Heart right ventricle (tissue), 16 donors: ENCODE measurements at places on chromosomes 3 and 15. TPM values are rescaled to one million over a fixed set of nuclear protein-coding genes. Genes with fewer than 3 reads are reported as not detected.

MUC20 gene
- total RNA-seq = 2.7 TPM

PARP15 gene
- total RNA-seq = 1.7 TPM

- no peaks in the 10 kb centered on the region for H3K27me3 ChIP-seq
- no peaks in the 10 kb centered on the region for H3K36me3 ChIP-seq
These were observed 5.6 kb upstream of the ARGFX start for GRCh38 chr3:121562148-121562547.

- DNase-seq = no peak
- H3K4me3 ChIP-seq = no peak overlapping the region
- H3K27me3 ChIP-seq = no peaks in the 10 kb centered on the region
- peak overlapping the region; percentile 26 for H3K27ac ChIP-seq
- no peaks in the 10 kb centered on the region for H3K36me3 ChIP-seq
These were observed 13.2 kb downstream of the SPSB4 start for GRCh38 chr3:141064255-141064926.

ARIH2 gene
- 129 TPM for total RNA-seq

STAC gene
- 0.68 TPM for total RNA-seq

GRCh38 chr3:143971359-143972154 is at the start of gene DIPK2A:
Gene DIPK2A (plus strand): TSS chr3:143971823. CDS start chr3:143972333, 510 bp downstream.
- peak within 1 kb of the TSS; percentile 97 for H3K27ac ChIP-seq
- H3K4me1 ChIP-seq = peaks cover 25% of the 10 kb centered on the region
- H3K27me3 ChIP-seq = no peaks in the 10 kb centered on the region
- peak; percentile 96 for DNase-seq

DNA sequence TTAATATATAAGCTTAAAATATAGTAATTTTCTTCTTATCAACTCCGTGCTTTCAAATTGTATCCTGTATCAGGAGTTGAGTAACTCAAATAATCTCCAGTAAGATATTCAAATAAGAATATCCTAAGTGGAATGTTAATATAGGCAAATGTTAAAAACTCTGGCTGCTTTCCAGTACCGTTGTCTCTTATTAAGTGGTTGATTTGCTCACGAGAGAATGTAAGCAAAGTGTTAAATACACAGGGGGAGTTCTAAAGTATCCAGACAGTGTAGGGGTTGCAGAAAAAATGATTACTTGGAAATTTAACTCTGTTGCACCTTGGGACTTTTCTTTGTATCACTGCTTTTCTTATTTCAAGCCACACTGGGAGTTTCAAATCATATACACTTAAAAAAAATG is 478.9 kb upstream of the TBL1XR1 start:
- H3K27me3 ChIP-seq = no peaks in the 10 kb centered on the region
- peaks cover 32% of the 10 kb centered on the region for H3K4me1 ChIP-seq
- no peak overlapping the region for H3K4me3 ChIP-seq
- DNase-seq = no peak

- H3K27me3 ChIP-seq = no peaks in the 10 kb centered on the region
- H3K36me3 ChIP-seq = no peaks in the 10 kb centered on the region
- H3K4me3 ChIP-seq = no peak overlapping the region
These were observed 166.9 kb downstream of the ADAMTS17 start for GRCh38 chr15:100174904-100175275.

DNA sequence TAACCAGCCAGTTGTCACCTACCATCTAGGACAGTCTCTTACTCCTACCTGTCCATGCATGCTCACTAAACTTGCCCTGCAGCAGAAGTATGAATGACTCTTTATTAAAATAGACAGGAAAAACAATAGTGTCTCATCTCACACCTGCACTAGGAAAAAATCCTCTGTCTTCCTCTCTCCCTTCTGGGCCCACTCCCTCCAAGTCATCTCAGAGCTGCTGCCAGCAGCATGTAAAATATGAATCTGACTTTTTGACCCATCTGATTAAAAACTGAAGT is 93.5 kb upstream of the THBS1 start:
- peak overlapping the region; percentile 85 for H3K27ac ChIP-seq
- H3K27me3 ChIP-seq = no peaks in the 10 kb centered on the region
- DNase-seq = no peak
- no peaks in the 10 kb centered on the region for H3K4me1 ChIP-seq
- H3K4me3 ChIP-seq = no peak overlapping the region

SENP5 gene
- total RNA-seq = 21.1 TPM

- H3K4me3 ChIP-seq = no peak overlapping the region
- H3K27me3 ChIP-seq = no peaks in the 10 kb centered on the region
- DNase-seq = peak; percentile 32
- H3K36me3 ChIP-seq = no peaks in the 10 kb centered on the region
These were observed 123.1 kb downstream of the CHCHD6 start for GRCh38 chr3:126827121-126827520.

CKMT1B gene
- 0.26 TPM for total RNA-seq

TMEM40 gene
- total RNA-seq = 2.0 TPM

DNA sequence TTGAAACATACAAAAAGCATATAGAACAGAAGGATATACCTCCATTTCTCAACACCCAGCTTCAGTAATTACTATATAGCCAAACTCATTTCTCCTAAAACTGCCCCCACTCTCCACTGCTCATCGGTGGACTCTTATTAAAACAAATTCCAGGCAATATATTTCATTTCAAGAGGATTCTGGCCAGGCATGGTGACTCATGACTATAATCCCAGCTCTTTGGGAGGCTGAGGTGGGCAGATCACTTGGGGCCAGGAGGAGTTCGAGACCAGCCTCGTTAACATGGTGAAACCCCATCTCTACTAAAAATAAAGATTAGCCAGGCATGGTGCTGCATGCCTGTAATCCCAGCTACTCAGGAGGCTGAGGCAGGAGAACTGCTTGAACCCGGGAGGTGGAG is 40.9 kb downstream of the SNX4 start:
- H3K4me3 ChIP-seq = no peak overlapping the region
- H3K27me3 ChIP-seq = no peaks in the 10 kb centered on the region
- H3K4me1 ChIP-seq = no peaks in the 10 kb centered on the region
- no peak for DNase-seq
- peaks cover 10% of the 10 kb centered on the region for H3K36me3 ChIP-seq

SKIL gene
- total RNA-seq = 24.6 TPM

DNA sequence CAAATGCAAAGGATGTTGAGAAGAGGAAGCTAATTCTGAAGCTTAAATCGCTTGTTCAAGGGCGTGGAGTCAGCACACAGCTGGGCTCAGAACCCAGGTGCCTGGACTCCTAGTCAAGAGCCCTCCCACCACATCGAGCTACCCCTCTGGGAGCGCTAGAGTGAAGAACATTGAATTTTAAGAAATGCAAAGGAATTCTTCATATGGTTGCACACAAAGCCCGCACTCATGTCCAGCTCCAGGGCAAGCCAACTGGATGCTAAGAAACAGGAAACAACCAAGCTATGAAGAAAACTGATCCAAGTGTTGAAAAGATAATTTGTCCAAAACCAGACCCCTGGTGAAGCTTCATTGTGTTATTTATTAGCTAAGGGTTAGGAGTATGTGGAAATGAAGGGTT is 122.3 kb downstream of the ALDH1A2 start:
- no peak for DNase-seq
- H3K4me1 ChIP-seq = no peaks in the 10 kb centered on the region
- no peak overlapping the region for H3K4me3 ChIP-seq
- no peak overlapping the region for H3K27ac ChIP-seq
- H3K27me3 ChIP-seq = peaks cover 3% of the 10 kb centered on the region

DNA sequence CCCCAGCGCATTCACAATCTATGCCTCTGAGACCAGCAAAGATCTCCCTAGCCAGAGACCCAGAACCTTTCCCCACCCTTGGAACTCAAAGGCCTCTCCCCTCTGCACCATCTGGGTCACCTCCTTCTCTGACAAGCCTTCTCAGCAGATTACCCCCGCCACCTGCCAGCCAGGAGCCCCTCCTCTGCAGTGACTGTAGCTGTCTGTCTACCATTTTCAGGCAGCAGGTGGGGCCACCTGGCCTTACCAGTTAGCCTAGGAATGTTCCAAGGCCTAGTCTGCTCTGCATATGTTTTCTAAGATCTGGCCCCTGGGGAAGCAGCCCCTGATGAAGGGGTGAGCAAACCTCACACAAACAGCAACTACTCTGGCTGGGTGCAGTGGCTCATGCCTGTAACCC is 2.4 kb downstream of the MYLK start:
- peaks cover 46% of the 10 kb centered on the region for H3K27me3 ChIP-seq
- no peaks in the 10 kb centered on the region for H3K36me3 ChIP-seq
- no peak overlapping the region for H3K4me3 ChIP-seq
- H3K4me1 ChIP-seq = peaks cover 11% of the 10 kb centered on the region

EPHA3 gene
- 3.0 TPM for total RNA-seq

DNA sequence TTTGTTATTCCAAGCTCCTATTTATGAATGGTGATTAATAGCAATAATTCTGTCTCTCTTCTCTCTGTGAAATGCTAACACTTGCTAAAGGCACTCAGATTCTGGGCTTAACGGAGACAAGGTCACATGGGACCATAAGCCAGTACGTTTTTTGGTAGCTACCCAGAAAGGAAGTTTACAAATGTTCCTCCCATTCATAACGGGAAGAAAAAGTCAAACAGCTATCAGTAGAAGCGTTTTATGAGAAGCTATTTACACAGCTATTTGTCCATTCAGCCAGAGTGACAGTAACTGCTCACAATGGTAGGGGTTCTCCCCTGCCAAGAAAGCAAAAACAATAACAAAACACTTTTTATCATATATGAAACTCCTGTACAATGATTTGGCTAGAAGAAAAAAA is 51.5 kb downstream of the ZMAT3 start:
- no peak overlapping the region for H3K4me3 ChIP-seq
- peaks cover 13% of the 10 kb centered on the region for H3K4me1 ChIP-seq
- peaks cover 23% of the 10 kb centered on the region for H3K36me3 ChIP-seq
- H3K27me3 ChIP-seq = no peaks in the 10 kb centered on the region
- H3K27ac ChIP-seq = peak overlapping the region; percentile 69

- no peaks in the 10 kb centered on the region for H3K27me3 ChIP-seq
- DNase-seq = no peak
- no peak overlapping the region for H3K4me3 ChIP-seq
- no peaks in the 10 kb centered on the region for H3K36me3 ChIP-seq
- H3K4me1 ChIP-seq = no peaks in the 10 kb centered on the region
- no peak overlapping the region for H3K27ac ChIP-seq
These were observed 593.0 kb downstream of the MAGI1 start for GRCh38 chr3:65445573-65446169.

GRCh38 chr3:194713299-194714136 is 27.8 kb downstream of the FAM43A start:
- H3K4me1 ChIP-seq = peaks cover 11% of the 10 kb centered on the region
- no peaks in the 10 kb centered on the region for H3K36me3 ChIP-seq
- no peaks in the 10 kb centered on the region for H3K27me3 ChIP-seq
- H3K27ac ChIP-seq = no peak overlapping the region
- no peak for DNase-seq

ATP10A gene
- 1.1 TPM for total RNA-seq

DNA sequence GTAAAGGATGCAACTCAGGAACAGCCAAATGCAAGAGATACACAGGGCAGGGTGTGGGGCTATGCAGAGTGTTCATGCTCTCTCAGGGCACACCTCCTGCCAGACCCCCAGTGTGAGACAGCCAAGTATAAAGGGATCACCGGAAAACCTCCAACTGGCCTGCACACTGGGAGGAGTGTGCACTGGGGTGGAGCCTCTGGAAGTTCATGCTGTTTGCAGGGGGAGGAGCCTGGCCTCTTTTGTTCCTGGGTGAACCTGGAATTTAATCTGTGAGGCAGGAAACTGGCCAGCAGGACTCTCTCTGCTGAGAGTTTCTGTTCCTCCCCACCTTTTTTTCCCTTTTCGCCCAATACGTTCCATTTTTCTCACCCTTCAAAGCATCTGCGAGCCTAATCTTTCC is 204.1 kb downstream of the WNT5A start:
- no peaks in the 10 kb centered on the region for H3K27me3 ChIP-seq
- H3K27ac ChIP-seq = no peak overlapping the region
- no peaks in the 10 kb centered on the region for H3K4me1 ChIP-seq
- no peak for DNase-seq

DNA sequence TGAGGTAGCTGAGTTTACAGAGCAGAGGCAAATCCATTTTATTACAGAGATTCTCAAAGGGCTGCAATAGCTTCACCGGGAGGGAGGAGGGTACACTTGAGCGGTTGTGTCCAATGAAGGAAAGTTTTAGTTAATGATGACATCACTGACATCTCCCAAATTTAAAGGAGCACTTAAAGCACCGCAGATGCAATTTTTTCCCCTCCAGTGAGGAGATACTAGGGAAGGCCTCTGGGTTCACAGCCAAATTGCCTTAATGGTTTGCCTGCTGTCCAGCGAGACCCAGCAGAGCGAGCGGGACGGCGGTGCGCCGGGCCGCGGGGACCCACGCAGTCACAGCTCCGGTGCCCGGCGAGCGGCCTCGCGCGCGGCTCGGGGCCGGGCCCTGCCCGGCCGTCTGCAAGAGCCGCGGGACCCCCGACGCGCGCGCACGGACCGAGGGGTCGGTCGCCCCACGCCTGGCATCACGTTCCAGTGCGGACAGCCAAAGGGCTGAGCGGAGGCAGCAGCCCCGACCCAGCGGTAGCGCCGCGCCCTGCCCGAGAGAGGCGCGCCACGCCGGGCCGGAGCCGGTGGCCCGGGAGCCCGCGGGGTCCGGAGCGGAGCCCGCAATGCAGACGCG is 160.5 kb upstream of the CHRNA7 start:
- no peaks in the 10 kb centered on the region for H3K27me3 ChIP-seq
- DNase-seq = peak; percentile 28
- peaks cover 12% of the 10 kb centered on the region for H3K4me1 ChIP-seq
- H3K4me3 ChIP-seq = peak overlapping the region; percentile 69
- H3K27ac ChIP-seq = no peak overlapping the region
- no peaks in the 10 kb centered on the region for H3K36me3 ChIP-seq

GPR27 gene
- total RNA-seq = 5.2 TPM

DNA sequence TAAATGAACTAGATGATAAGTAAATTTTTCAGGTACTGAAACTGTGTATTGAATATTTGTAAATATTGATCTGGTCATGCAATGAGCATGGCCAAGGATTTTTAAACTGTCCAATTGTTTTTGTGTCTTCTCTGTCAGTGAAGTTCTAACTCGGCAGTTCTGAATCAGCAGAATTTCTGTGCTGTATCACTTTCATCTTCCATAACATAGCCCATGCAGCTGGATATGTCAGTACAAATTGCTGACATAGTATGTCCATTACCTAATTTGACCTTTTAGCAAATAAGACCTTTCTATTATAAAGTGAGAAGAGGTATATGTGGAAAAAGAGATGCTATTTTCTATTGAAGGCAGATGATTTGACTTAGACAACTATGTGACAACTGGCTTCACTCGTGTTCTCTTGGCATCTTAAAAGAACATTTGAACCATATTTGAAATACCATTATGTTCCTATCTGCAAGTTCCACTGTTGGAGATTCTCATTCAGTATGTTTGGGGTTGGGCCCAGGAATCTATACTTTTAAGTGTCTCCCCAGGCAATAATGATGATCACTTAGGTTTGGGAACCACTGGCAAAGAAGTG is 90.4 kb downstream of the CMSS1 start:
- no peak for DNase-seq
- no peak overlapping the region for H3K27ac ChIP-seq
- H3K4me3 ChIP-seq = no peak overlapping the region
- H3K36me3 ChIP-seq = no peaks in the 10 kb centered on the region

DNA sequence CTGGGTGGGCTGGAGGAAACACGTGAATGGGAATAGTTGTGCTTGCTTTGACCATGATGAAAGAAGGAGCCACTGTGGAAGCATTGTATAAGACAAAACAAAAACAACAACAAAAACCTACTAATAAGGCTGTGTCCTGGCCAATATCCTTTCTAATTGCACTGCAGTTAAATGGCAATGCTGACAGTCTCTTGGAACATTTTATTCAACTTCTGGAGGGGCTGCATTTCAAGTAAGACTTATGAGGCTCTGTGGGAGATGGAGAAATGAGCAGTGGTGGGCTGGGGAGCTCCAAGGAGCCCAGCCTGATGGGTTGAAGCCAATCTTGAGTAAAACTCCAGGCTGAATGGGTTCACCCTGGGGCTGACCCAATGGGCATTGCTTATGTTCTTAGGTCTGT is 99.8 kb upstream of the ROPN1 start:
- H3K27ac ChIP-seq = no peak overlapping the region
- no peak for DNase-seq
- H3K4me3 ChIP-seq = no peak overlapping the region
- no peaks in the 10 kb centered on the region for H3K36me3 ChIP-seq

THSD4 gene
- total RNA-seq = 168 TPM

QTRT2 gene
- 4.1 TPM for total RNA-seq
